ENCODE measurements at places on chromosomes 4 and X.

- DNase-seq, result peak; percentile 32
Measured at GRCh38 chr4:104593019-104593418, 98.3 kb upstream of the CXXC4 start.

DNA sequence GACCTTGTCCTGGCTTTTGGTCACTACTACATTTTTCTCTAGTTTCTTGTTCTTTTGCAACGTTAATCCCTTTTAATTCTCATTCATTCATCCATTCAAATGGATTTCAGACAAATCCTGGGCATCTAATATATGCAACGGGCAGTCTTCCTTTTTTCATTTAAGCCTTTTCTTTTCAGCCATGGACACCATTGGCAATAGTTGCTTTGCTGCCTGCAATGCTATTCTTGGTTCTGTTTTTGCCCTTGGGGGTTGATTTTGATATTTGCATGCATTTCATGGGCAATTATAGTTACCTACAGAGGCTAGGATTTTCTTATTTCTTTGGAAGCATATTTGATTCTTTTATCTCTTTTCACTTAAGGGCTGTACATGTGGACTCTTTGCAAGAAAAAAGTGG lies 180.5 kb upstream of the ARX start:
- DNase-seq, result no peak

GRCh38 chr4:8778760-8779159 lies 92.9 kb downstream of the HMX1 start:
- DNase-seq, result no peak

DNA sequence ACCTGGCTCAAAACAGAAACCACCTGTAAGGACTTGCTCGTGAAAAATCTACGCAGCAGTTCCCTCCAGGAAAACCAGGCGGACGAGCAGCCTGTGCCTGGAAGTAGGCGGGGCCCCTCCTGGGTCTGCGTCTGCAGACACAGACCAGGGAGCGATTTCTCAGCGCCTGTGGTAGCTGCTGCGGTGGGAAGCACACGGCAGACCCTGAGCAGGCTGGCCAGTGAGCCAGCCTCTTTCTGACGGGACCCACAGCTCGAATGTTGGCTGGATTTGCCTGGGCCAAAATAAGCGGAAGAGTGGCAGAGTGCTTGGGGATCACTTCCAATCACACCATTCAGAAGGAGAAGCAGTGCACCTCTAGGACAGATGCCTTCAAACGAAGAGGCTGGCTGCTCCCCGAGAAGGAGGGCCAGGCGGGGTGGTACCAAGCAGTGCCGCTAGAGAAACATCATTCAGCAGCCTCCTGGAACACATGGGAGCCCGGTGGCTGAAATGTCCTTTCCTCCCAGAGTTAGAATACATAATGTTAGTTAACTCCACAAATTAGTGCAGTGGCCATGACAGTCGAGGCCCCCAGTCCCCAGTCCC lies 85.9 kb downstream of the GATB start:
- DNase-seq, result peak; percentile 71

GRCh38 chr4:74953647-74954046 lies 20.7 kb downstream of the PARM1 start:
- DNase-seq, result no peak

DNA sequence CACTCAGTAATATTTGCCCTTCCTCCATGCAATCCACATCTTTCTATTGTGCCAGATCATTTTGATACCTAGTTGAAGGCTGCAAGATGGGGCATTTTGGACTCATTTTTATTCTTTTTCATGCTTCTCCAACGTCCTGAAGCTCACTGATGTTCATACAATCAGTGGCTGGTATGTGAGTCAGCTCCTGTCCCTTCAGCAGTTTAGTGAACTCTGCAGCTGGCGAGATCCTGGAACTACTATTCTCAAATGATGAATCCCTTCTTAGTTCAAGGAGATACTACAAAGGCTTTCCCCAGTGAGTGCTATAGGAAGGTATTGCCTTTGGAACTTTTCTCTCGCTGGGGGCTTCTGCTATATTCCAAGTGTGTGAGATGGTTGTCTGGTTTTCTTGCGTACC lies 9.6 kb upstream of the CCDC149 start:
- no peak for DNase-seq

DNA sequence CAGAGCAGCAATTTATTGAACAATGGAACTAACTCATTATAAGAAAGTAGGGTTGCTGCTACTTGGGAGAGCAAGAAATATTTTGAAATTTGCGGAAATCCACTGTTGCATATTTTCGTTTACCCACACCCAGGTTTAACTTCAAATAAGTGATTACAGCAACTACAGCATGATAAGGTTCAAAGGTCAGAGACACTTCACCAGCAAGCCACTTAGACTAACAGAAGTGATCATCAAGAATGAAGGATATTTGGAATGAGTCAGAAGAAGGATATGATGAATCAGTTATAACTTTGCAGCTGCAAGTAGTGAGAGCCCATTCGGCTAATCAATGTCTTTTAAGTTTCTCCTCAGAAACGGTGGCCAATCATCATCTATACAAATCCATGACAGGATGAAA lies 199.3 kb downstream of the TMA16 start:
- DNase-seq, result no peak

DNA sequence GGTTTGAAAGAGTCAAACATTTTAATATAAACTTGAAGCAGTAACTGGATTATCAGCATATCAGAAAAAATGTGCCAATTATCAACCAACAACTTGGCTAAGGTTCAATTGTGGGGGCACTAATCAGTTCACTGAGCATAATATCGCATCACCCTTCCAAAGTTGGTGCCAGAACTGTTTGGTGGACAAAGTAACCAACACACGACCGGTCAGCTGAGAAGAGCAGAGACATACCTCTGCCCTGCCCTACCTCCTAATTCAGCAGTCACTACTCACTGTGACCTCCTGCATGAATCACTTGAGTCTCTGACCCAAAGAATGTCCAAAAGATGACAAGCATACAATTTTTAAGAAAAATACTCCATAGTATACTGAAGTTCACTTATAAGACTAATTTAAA lies 53.2 kb downstream of the TSPAN5 start:
- no peak for DNase-seq

GRCh38 chr4:53686521-53686920 lies 95.2 kb upstream of the LNX1 start:
- no peak for DNase-seq

DNA sequence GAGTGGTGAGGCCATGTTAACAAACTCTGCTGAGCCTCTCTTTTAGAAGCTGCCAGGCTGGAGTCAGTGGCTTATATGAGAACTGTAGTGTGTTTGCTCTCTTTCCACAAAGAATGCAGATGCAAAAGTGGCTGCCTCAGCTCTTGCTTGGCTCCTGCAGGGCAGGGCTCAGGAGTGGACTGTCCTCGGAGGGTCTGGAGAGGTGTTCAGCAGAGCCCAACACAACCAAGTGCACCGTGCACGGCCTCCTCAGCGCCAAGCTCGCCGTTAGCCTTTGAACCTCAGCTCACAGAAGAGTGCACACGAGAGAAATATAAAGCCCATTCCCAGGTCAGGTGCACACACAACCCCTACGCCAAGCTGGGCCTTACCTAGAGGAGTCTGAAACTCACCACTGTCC lies 82.8 kb downstream of the C4orf51 start:
- DNase-seq, result no peak

DNA sequence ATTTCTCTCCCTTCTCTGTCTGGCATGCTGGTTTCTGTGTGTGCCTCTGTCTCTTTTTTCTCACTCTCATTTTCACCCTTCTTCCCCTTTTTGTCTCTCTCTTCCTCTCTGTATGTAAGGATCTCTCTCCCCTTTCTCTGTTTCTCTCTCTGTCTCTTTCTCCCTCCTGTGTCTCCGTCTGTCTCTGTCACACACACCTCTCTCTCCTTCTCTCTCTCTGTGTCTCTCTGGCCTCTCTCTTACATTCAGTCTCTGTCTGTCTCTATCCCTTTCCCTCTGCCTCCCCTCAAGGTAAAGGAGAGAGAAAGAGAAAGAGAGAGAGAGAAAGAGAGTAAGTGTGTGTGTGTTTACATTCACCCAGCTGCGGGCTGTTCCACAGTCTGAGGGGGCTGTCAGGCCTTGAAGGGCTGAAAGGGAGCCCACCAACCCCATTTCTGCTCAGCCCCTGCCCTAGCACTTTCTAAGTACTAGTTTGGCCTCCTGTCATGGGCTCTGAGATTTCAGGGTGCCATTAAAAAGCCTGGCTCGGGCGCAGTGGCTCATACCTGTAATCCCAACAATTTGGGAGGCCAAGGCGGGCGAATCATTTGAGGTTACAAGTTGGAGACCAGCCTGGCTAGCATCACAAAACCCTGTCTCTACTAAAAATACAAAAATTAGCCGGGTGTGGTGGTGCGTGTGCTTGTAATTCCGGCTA lies 9.6 kb upstream of the TSPYL2 start:
- no peak for DNase-seq

GRCh38 chrX:70001269-70001668 lies 48.5 kb downstream of the AWAT2 start:
- DNase-seq, result no peak

DNA sequence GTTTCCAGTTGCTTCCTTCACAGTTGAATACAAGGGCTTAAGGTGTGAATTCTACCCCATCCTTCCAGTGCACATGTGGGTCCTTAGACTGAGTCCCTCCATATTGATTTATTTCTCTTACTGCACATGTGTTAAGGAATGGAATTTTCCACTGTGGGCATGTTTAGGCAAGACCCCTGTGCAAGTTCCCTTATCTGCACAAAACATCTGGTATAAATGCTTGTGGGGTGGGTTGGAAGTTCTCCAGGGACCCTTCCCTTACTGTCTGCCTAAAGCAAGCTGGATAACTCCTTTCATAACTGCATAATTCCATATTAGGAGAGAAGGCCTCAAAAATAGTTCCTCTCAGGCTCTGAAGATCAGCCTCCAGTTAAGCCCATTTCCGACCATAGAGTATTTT lies 570.9 kb downstream of the ADGRL3 start:
- DNase-seq, result no peak

DNA sequence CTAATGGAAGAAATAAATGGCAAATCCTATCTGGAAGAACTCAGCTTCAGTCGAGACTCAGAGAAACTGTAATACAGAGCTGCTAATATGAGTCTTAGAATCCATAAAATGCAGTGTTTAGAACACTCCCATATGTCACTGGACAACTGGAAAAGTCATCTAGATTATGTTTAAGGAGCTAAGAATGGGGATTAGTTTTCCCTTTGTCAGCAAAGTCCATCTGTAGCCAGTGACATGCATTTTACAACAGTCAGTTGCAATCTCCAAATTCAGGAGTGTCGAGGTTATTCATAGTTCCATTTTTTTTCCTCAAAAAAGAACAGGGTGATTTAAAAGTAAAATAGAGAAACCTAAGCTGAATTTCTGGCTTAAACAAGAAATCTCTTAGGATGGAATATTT lies 516.6 kb upstream of the GALNT7 start:
- DNase-seq, result no peak

DNA sequence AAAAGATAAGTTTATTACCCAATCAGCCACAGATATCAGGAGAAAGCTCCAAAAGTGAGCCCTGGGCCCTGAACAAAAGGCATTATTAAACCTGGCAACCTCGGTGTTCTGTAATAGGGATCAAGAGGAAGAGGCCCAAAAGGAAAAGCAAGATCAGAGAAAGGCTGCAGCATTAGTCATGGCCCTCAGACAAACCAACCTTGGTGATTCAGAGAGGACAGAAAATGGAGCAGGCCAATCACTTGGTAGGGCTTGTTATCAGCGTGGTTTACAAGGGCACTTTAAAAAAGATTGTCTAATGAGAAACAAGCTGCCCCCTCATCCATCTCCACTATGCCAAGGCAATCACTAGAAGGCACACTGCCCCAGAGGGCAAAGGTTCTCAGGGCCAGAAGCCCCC lies 75.7 kb downstream of the AGTR2 start:
- no peak for DNase-seq

DNA sequence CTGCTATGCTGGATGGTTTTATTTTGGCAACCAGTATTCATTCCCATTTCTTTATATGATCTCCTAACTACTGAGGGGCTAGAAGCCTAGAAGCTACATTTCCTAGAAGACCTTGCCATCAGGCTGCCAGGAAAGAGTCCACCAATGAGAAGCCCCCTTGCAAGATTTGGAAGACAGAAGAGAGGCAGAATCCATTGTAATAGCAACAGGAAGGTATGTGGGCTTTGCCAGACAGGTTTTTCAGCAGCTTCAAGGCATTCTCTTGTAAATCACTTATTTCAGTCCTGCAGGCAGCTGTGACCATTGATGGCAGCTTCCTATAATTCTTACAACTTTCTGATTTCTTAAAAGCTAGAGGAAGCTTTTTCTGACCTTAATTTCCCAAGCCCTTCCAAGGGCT lies 148.3 kb upstream of the NHS start:
- DNase-seq, result no peak

DNA sequence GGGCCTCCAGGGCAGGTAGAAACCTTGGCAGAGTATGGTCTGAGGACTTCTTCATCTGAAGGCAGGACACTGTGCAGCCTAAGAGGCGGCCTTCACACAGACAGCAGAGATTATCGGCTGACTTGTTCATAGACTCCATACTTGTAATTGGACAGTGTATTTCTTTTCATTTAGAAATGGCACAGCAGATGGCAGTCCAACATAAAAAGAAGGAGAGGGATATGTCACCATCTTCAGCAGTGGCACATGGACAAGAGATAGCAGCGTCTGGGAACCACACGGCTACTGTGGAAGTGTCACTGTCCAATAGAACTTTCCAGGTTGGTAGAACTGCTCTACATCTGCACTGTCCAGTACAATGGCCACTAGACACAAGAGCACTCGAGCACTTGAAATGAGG lies 21.7 kb upstream of the GEMIN8 start:
- no peak for DNase-seq

DNA sequence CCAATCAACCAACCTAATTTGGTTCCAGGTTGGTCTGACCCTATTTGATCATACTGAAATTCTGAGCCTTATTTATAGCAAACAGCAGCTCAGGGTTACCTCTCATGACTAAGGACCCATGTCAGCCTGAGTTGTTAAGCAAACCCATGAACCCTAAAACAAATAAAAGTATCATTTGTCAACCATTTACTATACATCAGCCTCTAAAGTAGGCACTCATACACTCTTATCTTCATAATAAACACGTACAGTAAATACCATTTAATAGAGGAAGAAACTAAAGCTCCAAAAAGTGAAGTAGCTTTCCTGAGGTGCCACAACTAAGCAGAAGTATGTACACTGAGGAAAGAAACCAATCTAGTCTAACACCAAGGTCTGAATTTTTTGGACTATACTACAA lies 25.2 kb downstream of the MANBA start:
- no peak for DNase-seq

- no peak for DNase-seq
Measured at GRCh38 chr4:140626661-140627376, 58.1 kb upstream of the UCP1 start.

GRCh38 chr4:20159516-20159915 lies 92.2 kb upstream of the SLIT2 start:
- no peak for DNase-seq

- DNase-seq, result no peak
Measured at GRCh38 chr4:184420402-184420801, 53.9 kb downstream of the IRF2 start.

All from small intestine (tissue), 16 donors.